A549 treated with dexamethasone at 1 μM for 4 hours (cell line): ENCODE measurements at places on chromosomes 16 and 17. TPM values are rescaled to one million over a fixed set of nuclear protein-coding genes. Genes with fewer than 3 reads are reported as not detected.

BAIAP3 gene
- 0.39 to 1.1 TPM (median 0.97 TPM) in 5 replicates for total RNA-seq

CEP295NL gene
- total RNA-seq: 0.34 to 0.54 TPM (median 0.40 TPM) in 5 replicates

CDRT15L2 gene
- total RNA-seq: not detected in 5 replicates

MMP2 gene
- 8.7 to 12.2 TPM (median 9.8 TPM) in 5 replicates for total RNA-seq

CX3CL1 gene
- total RNA-seq: 0.07 to 0.12 TPM (median 0.09 TPM) in 5 replicates

PLA2G10 gene
- 0.28 to 0.66 TPM (median 0.37 TPM) in 5 replicates for total RNA-seq

CACNG3 gene
- total RNA-seq: not detected in 5 replicates

TADA2A gene
- 10.5 to 15.2 TPM (median 13.3 TPM) in 5 replicates for total RNA-seq

CTRL gene
- total RNA-seq: 0.63 to 2.0 TPM (median 1.5 TPM) in 5 replicates

LITAFD gene
- total RNA-seq: not detected in 5 replicates

FOXF1 gene
- 0.02 to 0.03 TPM in 2 of 5 replicates, not detected in the others for total RNA-seq

PHOSPHO1 gene
- 0.28 to 1.1 TPM (median 0.53 TPM) in 5 replicates for total RNA-seq

C17orf78 gene
- not detected in 5 replicates for total RNA-seq

FOXN1 gene
- 0.02 to 0.03 TPM (median 0.02 TPM) in 3 of 5 replicates, not detected in the others for total RNA-seq

SLFN11 gene
- total RNA-seq: 4.0 to 6.8 TPM (median 5.9 TPM) in 5 replicates

NLE1 gene
- total RNA-seq: 26.2 to 33.3 TPM (median 31.4 TPM) in 5 replicates

GRIN2C gene
- total RNA-seq: 0.06 to 0.40 TPM (median 0.18 TPM) in 5 replicates

KRTAP2-1 gene
- total RNA-seq: not detected in 5 replicates

KRTAP1-1 gene
- not detected in 5 replicates for total RNA-seq

PABPN1L gene
- not detected in 5 replicates for total RNA-seq

UTS2R gene
- total RNA-seq: 0.06 TPM in 2 of 5 replicates, not detected in the others

KRTAP9-8 gene
- not detected in 5 replicates for total RNA-seq

OTOP2 gene
- 0.04 to 0.09 TPM (median 0.06 TPM) in 4 of 5 replicates, not detected in the other for total RNA-seq

MEIOC gene
- total RNA-seq: 1.7 to 3.8 TPM (median 2.8 TPM) in 5 replicates

NEUROD2 gene
- not detected in 5 replicates for total RNA-seq

CEP112 gene
- 5.8 to 9.1 TPM (median 8.1 TPM) in 5 replicates for total RNA-seq

NOTUM gene
- total RNA-seq: 0.20 to 0.44 TPM (median 0.31 TPM) in 5 replicates

ZFP3 gene
- 0.84 to 1.4 TPM (median 1.1 TPM) in 5 replicates for total RNA-seq

OR1A1 gene
- total RNA-seq: not detected in 5 replicates

AMDHD2 gene
- 14.7 to 22.9 TPM (median 19.9 TPM) in 5 replicates for total RNA-seq

ZNF624 gene
- total RNA-seq: 0.98 to 1.8 TPM (median 1.4 TPM) in 5 replicates

SLFN13 gene
- total RNA-seq: 2.5 to 4.3 TPM (median 3.7 TPM) in 5 replicates

CD300H gene
- total RNA-seq: 0.17 to 0.70 TPM (median 0.35 TPM) in 5 replicates

KIF18B gene
- 23.4 to 41.8 TPM (median 41.7 TPM) in 5 replicates for total RNA-seq

OR3A2 gene
- not detected in 5 replicates for total RNA-seq

CDH5 gene
- 0.15 to 0.25 TPM (median 0.22 TPM) in 5 replicates for total RNA-seq
